NCI-H2171 (cell line): ENCODE measurements at places on chromosomes 13 and 19.

GRCh38 chr13:113548171-113548641 lies 36.3 kb upstream of the TFDP1 start:
- DNase-seq: no peak

- no peak for DNase-seq
These were observed 514.5 kb downstream of the IRS2 start for GRCh38 chr13:109271555-109272541.

DNA sequence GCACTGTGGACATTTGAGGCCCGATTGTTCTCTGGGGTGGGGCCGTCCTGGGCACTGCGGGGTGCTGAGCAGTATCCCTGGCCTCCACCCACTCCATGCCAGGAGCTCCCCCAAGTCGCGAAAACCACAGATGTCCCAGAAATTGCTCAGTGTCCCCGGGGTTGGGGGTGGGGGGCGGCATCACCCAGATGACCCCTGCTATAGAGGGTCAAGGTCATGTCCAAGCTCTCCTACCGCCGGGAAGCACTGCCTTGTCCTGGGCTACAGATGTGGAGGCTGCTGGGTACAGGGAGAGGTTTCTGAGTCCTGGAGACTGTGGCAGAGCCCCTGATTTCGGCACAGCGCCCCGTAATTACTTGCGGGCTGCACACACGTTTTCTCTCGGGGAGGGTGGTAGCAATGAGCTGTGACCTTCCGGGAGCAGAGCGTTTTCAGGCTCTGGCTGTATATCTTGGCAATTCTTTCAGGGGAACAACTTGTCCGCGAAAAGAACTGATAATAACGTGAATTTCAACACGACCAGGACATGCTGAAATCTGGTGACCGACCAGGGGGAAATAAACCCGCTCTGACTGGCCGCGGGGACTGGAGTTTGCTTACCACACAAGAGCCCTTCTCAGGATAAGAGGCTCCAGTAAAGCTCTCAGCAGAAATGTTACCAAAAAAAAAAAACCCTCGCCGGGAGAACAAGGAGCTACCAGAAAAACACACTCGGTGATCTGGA lies 68.1 kb downstream of the GNG7 start:
- DNase-seq: no peak

DNA sequence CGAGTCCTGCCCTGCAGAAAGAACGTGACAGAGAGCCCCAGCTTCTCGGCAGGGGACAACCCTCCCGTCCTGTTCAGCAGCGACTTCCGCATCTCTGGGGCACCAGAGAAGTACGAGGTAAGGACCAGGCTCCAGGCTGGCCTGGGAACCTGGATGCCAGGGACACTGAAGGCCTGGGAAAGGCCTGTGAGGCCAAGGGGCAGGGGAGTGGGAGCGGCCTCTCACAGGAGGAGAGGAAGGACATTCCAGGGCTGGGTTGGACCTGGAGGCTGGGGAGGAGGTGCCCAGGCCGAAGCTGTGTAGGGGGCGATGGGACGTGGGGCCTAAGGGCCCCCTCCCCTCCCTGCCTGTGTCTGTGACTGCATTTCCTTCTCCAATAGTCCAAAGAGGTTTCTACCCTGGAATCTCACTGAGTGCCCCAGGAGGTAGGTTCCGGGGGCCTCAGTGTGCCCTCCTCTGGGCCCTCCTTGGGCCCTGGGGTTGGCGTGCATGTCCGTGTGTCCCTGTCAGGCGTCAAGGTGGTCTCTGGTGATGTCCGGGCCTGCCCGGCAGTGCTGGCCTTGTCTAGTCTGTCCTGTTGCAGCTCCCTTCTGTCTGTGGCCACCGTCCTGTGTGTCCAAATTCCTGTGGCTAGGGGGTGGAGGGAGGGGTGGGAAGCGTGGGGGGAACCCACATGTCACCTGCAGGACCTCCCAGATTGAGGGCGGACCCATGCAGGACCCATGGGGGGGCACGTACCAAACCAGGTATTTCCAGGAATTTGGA lies 16.9 kb upstream of the CD22 start:
- no peak for DNase-seq

DNA sequence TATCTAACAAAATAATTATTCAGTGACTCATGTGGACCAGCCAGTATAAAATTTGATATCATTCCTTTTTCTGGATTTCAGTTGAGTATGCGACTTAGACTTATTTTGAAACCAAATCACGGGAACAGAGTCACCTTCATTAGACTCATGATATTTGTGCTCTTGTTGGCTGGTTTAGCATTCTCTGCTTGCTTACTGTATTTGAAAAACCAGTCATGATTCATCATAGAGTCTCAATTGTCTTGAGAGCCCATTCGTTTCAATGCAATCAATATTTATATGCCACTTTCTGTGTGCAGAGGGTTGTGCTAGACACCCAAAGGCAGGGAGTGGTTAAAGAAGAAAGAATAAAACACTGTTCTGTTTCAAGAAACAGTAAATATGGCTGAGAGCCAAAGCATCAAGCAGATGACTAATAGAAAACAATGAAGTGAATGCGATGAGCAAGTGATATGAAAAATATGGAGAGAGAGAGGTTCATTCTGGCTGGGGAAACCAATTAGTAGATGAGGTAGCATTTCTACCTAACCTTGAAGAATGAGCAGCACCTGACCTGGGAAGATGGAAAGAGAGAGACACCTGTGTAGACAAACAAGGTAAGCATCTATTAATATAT lies 99.6 kb upstream of the MBNL2 start:
- no peak for DNase-seq

DNA sequence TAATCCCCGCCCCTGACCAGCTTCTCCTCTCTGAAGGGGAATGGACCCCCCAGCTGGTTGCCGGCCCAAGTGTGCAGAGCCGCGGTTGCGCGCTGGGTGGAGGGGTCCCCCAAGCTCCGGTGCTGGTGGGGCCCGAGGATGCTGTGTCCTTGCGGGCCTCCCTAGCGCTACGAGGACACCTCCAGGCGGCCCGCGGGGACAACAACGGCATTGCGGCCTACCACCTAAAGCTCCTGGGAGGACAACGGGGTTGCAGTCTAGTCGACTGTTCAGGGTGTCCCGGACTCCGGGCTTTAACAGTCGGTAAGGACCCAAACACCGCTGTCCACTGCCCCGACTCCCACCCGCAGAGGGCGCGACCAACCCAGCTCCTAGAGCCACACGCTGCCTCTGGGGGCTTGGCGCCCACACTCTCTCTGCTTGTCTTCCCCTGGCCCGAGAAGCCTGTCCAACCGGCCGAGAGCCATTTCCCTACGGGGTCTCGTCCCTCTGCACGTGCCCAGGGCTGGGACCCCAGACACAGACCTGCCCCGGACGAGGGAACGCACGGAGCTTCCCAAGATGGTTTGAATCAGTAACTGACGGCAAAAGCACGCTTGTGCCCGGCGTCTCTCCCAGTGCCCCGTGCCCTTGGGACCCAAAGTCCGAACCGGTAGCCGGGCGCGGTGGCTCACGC lies 927 bp upstream of the SDHAF1 start:
- DNase-seq: no peak

DNA sequence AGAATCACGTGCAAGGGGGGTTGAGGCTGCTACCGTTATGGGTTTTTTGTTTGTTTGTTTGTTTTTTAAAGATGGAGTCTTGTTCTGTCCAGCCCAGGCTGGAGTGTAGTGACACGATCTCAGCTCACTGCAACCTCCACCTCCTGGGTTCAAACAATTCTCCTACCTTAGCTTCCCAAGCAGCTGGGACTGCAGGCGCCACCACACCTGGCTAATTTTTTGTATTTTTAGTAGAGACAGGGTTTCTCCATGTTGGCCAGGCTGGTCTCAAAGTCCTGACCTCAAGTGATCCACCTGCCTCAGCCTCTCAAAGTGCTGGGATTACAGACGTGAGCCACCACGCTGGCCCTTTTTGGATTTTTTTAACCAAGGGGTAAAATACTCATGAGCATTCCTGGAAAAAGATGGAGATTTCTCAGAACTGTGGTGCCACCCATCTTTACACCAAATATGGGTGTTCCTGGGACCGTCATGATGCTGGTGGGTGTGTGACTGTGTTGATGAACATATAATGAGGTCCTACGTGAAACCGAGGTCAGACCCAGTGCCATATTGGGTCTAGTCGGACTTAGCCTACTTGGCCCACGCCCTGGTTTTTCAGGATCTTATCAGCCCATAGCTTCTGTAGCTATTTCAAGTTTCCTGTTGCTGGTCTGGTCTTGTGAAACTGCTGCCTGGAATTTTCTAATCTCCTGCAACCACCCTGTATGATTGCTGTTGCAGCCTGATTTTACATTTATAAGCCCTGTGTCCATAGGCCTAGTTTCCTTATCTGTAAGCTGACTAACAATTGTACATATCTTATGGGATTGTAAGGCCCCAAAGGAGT lies 6.2 kb downstream of the PPP1R15A start:
- DNase-seq: no peak
